ENCODE measurements at places on chromosomes 1 and 21.

- DNase-seq = no peak
Observed at GRCh38 chr21:17711896-17712295, 99.2 kb upstream of the BTG3 start.

GRCh38 chr1:117695796-117696490, 90.1 kb downstream of the TENT5C start:
- no peak for DNase-seq

DNA sequence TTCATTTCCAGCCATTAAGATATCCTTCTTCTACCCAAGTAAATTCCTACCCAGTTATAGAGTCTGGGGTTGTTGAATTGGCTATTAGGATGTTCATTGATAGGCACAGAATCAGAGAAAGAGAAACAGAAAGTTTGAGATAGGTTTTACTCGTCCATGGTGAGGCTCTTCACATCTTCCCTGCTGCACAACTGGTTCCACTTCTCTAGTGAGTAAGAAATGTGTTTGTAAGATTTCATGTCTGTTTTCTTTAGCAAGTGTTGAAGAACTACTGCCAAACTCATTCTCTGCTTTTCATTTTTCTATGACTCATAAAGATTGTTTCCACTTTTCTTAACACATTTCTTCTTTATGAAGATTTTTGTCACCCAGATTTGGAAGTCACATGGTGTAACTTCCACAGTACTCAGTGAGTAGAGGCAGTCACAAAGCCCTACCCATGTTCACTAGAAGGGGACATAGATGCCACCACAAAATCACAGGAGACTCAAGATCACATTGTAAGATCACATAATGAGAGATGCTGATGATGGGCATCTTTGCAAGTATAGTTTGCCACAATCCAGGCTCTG, 152.3 kb downstream of the SNX7 start:
- no peak for DNase-seq

GRCh38 chr1:210332719-210333398, 4.2 kb downstream of the HHAT start:
- DNase-seq = peak; percentile 68

DNA sequence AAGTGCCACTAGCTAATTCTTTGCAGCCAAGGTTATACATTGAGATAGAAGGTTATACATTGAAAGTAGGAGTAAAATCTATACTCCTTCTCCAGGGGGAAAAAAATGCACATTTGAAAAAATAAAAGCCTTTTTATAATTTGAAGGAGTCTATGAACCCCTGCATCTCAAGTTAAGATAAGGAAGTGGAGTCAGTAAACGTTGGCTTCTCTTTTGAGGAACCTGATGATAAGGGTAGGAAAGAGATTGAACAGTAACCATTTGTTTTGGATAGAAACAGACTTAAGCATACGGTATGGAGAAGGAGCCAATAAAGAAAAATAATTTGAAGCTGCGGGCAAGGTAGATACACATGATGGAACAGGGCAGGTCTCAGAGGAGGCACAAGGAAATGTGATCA, 64.1 kb downstream of the RPAP2 start:
- no peak for DNase-seq

GRCh38 chr1:113242481-113242880, 147.8 kb upstream of the MAGI3 start:
- no peak for DNase-seq

DNA sequence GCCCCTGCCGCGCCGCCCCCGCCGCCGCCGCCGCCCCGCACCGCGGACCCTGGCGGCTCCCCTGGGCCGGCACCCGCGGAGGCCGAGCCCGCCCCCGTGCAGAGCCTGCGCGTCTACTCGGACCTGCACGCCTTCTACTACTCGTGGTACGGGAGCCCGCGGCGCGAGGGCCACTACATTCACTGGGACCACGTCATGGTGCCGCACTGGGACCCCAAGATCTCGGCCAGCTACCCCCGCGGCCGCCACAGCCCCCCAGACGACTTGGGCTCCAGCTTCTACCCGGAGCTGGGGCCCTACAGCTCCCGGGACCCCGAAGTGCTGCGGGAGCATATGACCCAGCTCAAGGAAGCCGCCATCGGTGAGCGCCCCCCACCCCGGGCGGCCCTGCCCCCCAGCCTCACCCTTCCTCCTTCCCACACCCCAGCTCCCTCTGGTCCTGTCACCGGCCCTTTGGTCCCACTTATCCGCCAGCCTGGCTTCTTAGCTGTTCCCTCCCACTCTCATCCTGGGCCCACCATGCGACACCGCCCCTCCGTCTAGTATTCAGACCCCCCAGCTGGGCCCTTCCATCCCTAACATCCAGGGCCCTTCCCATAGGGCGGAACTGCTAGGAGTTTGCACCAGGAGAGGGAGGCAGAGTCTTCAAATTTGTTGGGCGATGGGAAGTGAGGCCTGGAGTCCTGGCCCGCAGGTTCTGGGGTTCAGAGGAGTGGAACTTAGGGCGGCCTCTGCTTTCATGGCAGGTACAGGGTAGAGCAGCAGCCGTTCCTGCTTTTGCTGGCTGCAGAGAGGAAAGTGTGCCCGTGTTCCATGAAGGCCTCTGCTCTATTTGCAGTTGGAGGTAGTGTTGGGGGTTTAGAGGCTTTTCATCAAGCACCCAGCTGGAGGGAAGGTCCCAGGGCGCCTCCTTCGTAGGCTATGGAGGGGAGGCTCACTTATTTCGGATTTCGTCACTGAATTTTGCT, 1.0 kb downstream of the MANEAL start:
- no peak for DNase-seq

GRCh38 chr1:37474046-37474696, at the start of gene ZC3H12A:
Gene ZC3H12A, plus strand, starts transcription at chr1:37474580. Its CDS starts 917 bp downstream, at chr1:37475497.
- DNase-seq = peak; percentile 95

Data from CD4-positive, alpha-beta T cell treated with Interleukin-12 subunit alpha and Interleukin-12 subunit beta, for 1 hour (primary cell).